ENCODE measurements at places on chromosomes 2 and 18. TPM values are rescaled to one million over a fixed set of nuclear protein-coding genes. Genes with fewer than 3 reads are reported as not detected.

ATOH8 gene
- 22.4 TPM for total RNA-seq

RIF1 gene
- 32.3 TPM for total RNA-seq

CYP20A1 gene
- total RNA-seq: 42.8 TPM

LIMS4 gene
- 3.1 TPM for total RNA-seq

GRHL1 gene
- 0.33 TPM for total RNA-seq

TNFAIP6 gene
- total RNA-seq: 10.0 TPM

DNAJC5G gene
- total RNA-seq: not detected

GKN1 gene
- not detected for total RNA-seq

DNAH7 gene
- total RNA-seq: 0.46 TPM

ABCB11 gene
- total RNA-seq: 0.13 TPM

CNGA3 gene
- not detected for total RNA-seq

MGAT5 gene
- total RNA-seq: 113 TPM

VIL1 gene
- total RNA-seq: not detected

DAW1 gene
- total RNA-seq: 2.5 TPM

RNF138 gene
- 22.0 TPM for total RNA-seq

SIGLEC15 gene
- 1.8 TPM for total RNA-seq

DOK1 gene
- total RNA-seq: 116 TPM

FSIP2 gene
- total RNA-seq: 0.13 TPM

LRRC30 gene
- total RNA-seq: not detected
